ENCODE measurements at places on chromosomes 12 and 14. TPM values are rescaled to one million over a fixed set of nuclear protein-coding genes. Genes with fewer than 3 reads are reported as not detected.

VRTN gene
- not detected for total RNA-seq

DNA sequence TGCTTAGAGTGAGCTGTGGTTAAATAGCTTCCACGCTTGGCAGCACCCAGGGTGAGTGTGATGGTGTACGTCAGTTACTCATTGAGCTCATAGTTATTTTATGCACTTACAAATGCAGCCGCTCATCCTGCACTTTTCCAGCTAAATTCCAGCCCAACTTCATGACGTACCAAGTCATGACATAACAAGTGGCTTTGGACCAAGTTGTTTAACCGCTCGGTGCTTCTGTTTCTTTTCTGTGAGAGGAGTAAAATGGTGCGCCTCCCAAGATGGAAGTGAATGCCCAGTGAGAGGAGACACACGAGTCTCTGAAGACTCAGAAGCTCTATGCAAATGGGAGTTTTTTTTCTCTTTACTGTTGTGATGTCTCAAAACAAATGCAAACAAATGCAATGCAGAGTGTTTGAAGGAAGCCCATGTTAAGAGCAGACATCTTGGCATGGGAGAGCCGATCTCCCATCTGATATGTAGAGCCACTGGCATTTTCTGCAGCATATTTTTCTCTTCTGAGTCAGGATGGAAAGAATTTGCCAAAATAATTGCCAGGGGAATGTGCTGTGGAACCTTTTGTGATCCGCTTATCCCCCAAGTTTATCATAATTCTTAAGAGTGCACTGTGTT is 72.2 kb downstream of the FBXW8 start:
- H3K27me3 ChIP-seq: no peaks in the 10 kb centered on the region
- no peaks in the 10 kb centered on the region for H3K36me3 ChIP-seq
- peaks cover 9% of the 10 kb centered on the region for H3K4me1 ChIP-seq
- H3K27ac ChIP-seq: no peak overlapping the region
- DNase-seq: no peak

DNA sequence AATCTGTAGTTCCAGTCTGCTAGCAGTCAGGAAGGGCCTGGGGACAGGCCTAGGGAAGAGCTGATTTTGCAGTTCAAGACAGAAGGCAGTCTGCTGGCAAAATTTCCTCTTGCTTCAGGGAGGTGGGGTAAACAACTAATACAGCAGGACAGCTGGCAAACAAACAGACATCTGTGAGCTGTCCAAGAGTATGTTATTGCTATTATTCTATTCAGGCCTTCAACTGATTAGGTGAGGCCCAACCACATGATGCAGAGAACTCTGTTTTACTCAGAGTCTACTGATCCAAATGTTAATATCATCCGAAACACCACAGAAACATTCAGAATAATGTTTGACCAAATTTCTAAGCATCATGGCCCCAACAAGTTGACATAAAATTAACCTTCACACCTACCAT is 161.0 kb upstream of the E2F7 start:
- H3K4me1 ChIP-seq: no peaks in the 10 kb centered on the region
- no peaks in the 10 kb centered on the region for H3K27me3 ChIP-seq
- no peaks in the 10 kb centered on the region for H3K36me3 ChIP-seq

DNA sequence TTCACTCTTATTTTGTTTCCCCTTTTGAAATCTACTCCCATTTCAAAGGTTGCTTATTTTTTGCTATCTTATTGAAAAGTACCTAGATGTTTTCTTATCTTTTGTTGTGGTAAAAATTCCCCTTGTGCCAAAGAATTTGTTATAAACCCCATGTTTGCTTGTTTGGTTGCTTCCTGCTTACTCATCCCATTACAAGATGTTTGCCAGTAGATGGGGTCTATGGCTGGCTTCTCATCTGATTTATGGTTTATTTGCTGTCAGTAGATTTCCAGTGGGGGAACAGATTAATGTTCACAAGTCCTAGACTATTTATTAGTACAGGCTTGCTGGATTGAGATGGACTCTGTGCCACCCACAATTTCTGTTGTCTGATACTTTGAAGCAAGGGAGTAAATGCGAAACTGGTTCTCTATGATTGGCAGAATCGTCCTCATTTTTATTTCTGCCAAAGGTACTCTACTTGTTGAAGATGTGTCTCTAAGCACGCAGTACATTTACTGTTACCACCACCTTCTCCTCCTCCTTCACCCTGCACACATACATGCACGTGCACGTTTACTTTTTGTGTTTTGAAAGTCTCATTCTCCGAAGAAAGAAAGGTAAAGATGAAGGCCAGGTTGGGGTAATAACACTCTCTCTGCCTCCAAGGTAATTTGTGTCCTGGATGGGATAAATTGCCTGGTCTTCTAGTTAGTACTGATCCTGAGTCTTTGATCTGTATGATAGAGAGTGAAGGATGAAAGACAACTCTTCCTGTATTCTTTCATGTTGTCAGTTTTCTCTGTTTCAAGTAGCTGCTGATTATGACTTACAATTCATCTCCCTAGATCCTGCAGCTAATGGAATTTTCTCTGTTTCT is 117.2 kb upstream of the ATP2B1 start:
- H3K4me1 ChIP-seq: no peaks in the 10 kb centered on the region
- no peaks in the 10 kb centered on the region for H3K36me3 ChIP-seq
- no peak overlapping the region for H3K27ac ChIP-seq
- H3K27me3 ChIP-seq: no peaks in the 10 kb centered on the region

CLEC4D gene
- not detected for total RNA-seq

GRCh38 chr12:118921761-118922160 is 59.6 kb upstream of the SRRM4 start:
- no peak overlapping the region for H3K27ac ChIP-seq
- no peak overlapping the region for H3K4me3 ChIP-seq
- no peaks in the 10 kb centered on the region for H3K36me3 ChIP-seq
- no peaks in the 10 kb centered on the region for H3K4me1 ChIP-seq
- H3K27me3 ChIP-seq: peaks cover 8% of the 10 kb centered on the region

- no peak overlapping the region for H3K4me3 ChIP-seq
- H3K36me3 ChIP-seq: no peaks in the 10 kb centered on the region
- H3K27me3 ChIP-seq: no peaks in the 10 kb centered on the region
- peaks cover 11% of the 10 kb centered on the region for H3K4me1 ChIP-seq
- DNase-seq: no peak
These were observed 887.2 kb downstream of the NRXN3 start for GRCh38 chr14:79057333-79057732.

GRCh38 chr14:103450416-103450815 is 65.2 kb downstream of the MARK3 start:
- peaks cover 9% of the 10 kb centered on the region for H3K36me3 ChIP-seq
- H3K27ac ChIP-seq: no peak overlapping the region
- no peak overlapping the region for H3K4me3 ChIP-seq
- DNase-seq: no peak

- no peak overlapping the region for H3K27ac ChIP-seq
- no peak overlapping the region for H3K4me3 ChIP-seq
- DNase-seq: no peak
- no peaks in the 10 kb centered on the region for H3K36me3 ChIP-seq
These were observed 50.4 kb downstream of the MYRFL start for GRCh38 chr12:69875416-69875935.

GRCh38 chr12:101490286-101490920 is 15.3 kb downstream of the SPIC start:
- H3K4me1 ChIP-seq: no peaks in the 10 kb centered on the region
- H3K27me3 ChIP-seq: no peaks in the 10 kb centered on the region
- no peak for DNase-seq
- no peak overlapping the region for H3K4me3 ChIP-seq
- H3K27ac ChIP-seq: no peak overlapping the region
- no peaks in the 10 kb centered on the region for H3K36me3 ChIP-seq

DNA sequence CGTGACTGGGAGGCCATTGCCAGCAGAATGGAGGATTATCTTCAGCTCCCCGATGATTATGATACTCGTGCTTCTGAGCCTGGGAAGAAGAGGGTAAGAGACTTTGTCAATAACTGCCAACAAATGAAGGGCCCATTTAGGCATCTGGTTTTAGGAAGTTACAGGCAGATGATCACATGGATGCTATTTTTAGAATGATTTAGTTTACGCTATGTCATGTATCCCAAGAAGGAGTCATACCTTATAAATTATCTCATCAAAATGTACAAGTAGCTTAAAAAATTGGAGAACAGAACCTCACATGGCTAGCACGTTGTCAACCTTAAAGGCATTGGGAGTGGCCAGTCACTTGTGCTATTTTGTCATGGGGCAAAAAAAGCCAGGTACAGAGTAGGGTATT is 46.7 kb downstream of the PROX2 start:
- H3K4me3 ChIP-seq: no peak overlapping the region
- no peaks in the 10 kb centered on the region for H3K4me1 ChIP-seq
- H3K27me3 ChIP-seq: no peaks in the 10 kb centered on the region
- DNase-seq: no peak

ASCL1 gene
- not detected for total RNA-seq

- no peaks in the 10 kb centered on the region for H3K4me1 ChIP-seq
- no peak for DNase-seq
- H3K36me3 ChIP-seq: no peaks in the 10 kb centered on the region
- no peaks in the 10 kb centered on the region for H3K27me3 ChIP-seq
These were observed 61.3 kb upstream of the RD3L start for GRCh38 chr14:104003616-104004015.

DNA sequence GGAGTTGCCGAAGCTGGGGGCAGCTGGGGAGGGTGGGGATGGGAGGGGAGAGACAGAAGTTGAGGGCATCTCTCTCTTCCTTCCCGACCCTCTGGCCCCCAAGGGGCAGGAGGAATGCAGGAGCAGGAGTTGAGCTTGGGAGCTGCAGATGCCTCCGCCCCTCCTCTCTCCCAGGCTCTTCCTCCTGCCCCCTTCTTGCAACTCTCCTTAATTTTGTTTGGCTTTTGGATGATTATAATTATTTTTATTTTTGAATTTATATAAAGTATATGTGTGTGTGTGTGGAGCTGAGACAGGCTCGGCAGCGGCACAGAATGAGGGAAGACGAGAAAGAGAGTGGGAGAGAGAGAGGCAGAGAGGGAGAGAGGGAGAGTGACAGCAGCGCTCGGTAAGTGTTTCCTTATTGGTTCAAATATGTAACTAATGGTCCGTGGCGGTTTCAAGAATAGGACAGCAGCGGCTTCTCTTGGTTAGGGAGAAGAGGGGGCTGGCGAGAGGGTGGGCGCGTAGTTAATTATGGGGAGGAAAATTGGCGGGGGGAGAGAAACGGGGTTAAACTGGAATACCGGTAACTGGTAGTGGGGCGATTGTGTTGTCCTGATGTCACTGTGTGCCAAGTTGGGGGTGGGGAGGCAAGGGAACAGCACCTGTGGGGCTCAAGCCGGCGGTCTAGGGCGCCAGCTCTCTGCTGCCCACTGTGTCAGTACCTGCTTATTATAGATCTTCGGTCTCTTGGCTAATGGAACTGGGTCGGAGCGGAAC is 8.4 kb downstream of the HOXC8 start:
- no peak for DNase-seq
- no peaks in the 10 kb centered on the region for H3K36me3 ChIP-seq
- H3K4me1 ChIP-seq: peaks cover 45% of the 10 kb centered on the region
- peak overlapping the region; percentile 50 for H3K4me3 ChIP-seq
- H3K27ac ChIP-seq: peak overlapping the region; percentile 22
- H3K27me3 ChIP-seq: peaks cover 53% of the 10 kb centered on the region

- H3K27ac ChIP-seq: no peak overlapping the region
- DNase-seq: no peak
- no peak overlapping the region for H3K4me3 ChIP-seq
These were observed 200.4 kb upstream of the AVPR1A start for GRCh38 chr12:63351370-63351769.

DNA sequence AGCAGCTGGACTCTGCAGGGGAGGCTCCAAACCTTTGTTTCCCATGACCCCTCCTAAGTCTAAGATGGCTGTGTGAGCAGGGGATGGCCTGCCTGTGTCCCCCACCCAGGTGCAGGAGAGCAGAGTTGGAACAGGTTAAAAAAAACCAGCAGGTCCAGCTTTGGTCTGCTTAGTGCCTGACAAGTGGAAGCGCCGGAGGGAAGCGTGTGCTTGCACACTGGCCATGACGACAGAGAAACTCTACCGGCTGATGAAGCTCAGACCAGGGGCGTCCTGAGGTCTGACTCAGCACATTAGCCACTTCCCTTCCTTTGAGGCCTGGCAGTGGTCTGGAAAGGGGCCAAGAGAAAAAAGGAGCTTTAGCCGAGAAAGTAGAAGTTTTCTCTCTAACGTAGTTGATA is 280.1 kb downstream of the VRK1 start:
- no peak overlapping the region for H3K4me3 ChIP-seq
- no peak for DNase-seq
- H3K36me3 ChIP-seq: no peaks in the 10 kb centered on the region
- no peaks in the 10 kb centered on the region for H3K4me1 ChIP-seq
- H3K27me3 ChIP-seq: no peaks in the 10 kb centered on the region

GRCh38 chr14:92556255-92556741 is 42.7 kb downstream of the RIN3 start:
- no peak overlapping the region for H3K4me3 ChIP-seq
- no peak overlapping the region for H3K27ac ChIP-seq
- H3K4me1 ChIP-seq: peaks cover 18% of the 10 kb centered on the region
- peaks cover 47% of the 10 kb centered on the region for H3K36me3 ChIP-seq

- H3K4me1 ChIP-seq: no peaks in the 10 kb centered on the region
- no peaks in the 10 kb centered on the region for H3K27me3 ChIP-seq
- DNase-seq: no peak
- no peak overlapping the region for H3K4me3 ChIP-seq
- no peak overlapping the region for H3K27ac ChIP-seq
- no peaks in the 10 kb centered on the region for H3K36me3 ChIP-seq
These were observed 19.4 kb upstream of the MBIP start for GRCh38 chr14:36339816-36340215.

DNA sequence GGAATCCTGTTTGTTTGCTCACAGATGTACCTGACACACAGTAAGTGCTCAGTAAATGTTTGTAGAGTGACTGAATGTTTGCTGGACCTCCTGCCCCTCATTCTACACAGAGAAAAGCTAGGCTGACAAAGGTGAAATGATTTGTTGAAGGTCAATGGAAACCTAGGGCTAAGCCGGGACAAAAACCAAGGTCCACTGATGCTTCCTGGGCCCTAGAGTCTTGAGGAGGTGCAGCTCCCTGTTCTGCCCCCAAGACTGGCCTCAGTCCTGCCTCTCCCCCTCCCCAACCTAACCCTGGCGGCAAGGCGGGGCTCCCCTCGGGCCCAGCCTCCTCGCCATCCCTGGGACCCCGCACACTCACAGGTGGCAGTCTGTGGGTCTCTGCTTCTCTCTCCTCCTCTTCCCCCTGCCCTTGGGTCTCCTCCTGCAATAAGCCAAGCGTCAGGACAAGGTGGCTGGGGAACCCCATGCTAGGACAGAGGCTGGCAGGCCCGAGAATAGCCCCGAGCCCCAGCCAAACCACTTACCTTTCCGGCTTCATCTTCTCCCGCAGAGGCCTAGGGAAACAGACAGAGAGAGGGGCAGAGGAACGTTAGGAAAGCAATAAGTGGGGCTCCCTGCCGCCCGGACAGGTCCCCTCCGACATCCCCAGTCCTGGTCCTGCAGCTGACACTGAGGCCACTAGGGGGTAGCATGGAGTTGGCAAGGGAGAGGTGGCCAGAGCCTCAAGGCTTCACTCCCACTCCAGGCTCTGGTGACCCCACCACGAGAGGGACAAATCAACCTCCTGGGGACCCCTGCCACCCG is 9.3 kb downstream of the PGF start:
- H3K4me3 ChIP-seq: peak overlapping the region; percentile 1
- DNase-seq: no peak
- no peaks in the 10 kb centered on the region for H3K27me3 ChIP-seq

DNA sequence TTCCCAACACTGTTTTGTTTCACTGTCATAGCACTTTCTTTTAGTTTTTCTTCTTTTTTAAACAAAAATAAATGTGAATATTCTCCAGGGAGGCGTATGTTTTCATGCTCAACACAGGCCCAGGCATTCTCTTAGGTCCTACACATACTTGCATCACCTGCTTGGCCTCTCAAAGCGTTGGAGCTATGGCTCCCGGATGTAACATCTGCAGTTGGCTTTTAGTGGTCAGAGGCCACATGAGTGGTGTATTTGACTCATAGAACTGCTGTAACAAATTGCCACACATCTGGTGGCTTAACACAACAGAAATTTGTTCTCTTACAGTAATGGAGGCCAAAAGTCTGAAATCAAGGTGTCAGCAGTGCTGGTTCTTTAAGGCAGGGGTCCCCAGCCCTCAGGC is 44.6 kb upstream of the VRK1 start:
- H3K27me3 ChIP-seq: no peaks in the 10 kb centered on the region
- H3K27ac ChIP-seq: no peak overlapping the region

GPR162 gene
- total RNA-seq: 9.9 TPM
